ENCODE measurements at places on chromosomes 16 and 17.

DNA sequence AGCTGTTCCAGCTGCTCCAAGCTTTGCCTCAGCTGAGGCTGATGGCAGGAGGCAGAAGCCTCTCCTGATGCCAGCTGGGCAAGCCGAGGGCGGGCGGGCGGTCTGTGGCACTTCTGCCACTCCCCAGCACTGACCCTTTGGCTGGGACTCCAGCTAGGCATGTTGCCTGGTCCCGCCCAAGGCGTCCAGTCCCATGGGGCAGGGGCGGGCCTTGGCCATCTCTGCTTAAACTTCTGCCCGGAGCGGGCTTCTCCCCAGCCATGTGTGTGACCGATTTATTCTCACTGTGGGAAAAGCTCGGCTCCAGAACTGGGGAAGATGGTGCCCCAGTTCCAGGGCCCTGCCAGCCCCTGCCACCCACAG, 349.1 kb downstream of the SEC14L1 start:
- no peak for DNase-seq

- DNase-seq = no peak
These were observed 11.7 kb upstream of the CUEDC1 start for GRCh38 chr17:57966875-57967274.

DNA sequence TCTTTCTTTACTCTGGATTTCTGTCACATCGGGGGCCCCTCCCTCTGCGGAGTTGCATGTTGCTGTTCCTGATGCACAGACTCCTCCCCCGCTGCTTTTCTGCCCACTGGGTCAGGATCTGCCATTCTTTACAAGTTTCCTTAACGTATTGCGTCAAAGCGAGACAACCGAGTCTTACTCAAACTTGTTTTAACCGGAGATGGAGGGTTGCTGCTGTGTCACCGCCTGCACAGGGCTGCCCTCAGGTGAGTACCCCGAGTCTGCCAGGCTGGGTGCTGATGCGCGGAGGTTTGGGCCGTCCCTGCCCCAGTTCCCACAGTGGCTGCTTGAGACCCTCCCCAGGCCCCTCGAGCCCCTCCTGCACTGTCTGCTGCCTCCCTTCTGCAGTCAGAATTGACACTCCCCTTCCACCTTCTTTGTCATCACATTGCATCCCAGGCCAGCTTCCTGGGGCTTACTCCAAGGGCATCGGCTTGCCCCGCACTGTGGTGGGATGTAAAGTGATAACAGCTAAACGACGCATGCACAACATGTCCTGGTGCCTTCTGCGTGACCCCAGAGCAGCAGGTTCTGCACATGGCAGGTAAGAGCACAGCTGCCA, 19.3 kb downstream of the CARHSP1 start:
- DNase-seq = no peak

DNA sequence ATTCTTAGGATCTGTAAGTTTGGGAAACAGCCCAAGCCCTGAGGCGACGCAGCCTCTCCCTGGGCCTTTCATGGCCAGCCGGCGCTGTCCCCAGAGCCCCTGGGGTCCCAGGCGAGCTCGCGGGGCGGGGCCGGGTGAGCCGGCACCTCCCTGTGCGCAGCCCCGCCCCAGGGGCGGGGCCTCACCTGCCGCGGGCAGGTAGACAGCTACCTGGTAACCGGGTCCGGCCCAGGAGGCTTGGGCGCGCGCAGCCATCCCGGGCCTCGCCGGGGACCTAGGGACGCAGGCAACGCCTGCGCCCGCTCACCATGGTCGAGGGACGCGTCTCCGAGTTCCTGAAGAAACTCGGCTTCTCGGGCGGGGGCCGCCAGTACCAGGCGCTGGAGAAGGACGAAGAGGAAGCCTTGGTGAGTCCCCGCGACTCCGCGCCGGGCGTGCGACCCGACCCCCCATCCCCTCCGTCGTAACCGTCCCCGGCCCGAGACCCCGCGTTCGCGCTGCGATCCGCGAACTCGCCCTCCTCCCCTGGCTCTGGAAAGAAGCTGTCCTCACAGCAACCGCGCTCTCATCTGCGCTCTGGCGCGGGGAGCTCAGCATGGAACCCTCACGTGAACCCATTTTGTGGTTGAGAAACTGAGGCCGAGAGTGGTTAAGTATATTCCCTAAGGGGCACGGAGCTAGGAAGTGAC, at the start of gene ATP2C2:
Gene ATP2C2 (plus strand): TSS at position 231 of the 689 bp plus-strand sequence. CDS start 78 bp downstream, at position 309.
- DNase-seq = no peak

- DNase-seq = peak; percentile 62
These were observed 3.7 kb upstream of the LYZL6 start for GRCh38 chr17:35947156-35947585.

GRCh38 chr17:69254187-69254586, 25.6 kb upstream of the ABCA10 start:
- no peak for DNase-seq

DNA sequence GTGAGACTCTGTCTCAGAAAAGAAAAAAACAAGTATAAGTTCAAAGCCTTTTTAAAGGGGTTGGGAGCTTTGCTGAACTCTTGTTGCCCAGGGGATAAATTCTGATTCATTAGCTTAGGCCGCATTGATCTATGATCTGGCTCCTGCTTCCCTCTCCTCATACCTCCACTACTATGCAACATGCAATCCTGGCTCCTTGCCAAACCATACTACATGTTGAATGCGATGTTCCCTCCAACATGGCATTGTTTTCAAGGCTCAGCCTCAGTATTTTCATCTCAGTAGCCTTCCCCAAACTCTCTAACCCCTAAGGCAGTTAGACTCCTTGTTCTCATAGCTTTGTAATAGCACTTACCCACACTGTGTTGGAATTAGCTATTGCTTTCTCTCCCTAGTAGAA, 6.2 kb downstream of the REXO5 start:
- DNase-seq = no peak

- DNase-seq = no peak
These were observed 21.4 kb upstream of the COQ7 start for GRCh38 chr16:19046062-19046461.

DNA sequence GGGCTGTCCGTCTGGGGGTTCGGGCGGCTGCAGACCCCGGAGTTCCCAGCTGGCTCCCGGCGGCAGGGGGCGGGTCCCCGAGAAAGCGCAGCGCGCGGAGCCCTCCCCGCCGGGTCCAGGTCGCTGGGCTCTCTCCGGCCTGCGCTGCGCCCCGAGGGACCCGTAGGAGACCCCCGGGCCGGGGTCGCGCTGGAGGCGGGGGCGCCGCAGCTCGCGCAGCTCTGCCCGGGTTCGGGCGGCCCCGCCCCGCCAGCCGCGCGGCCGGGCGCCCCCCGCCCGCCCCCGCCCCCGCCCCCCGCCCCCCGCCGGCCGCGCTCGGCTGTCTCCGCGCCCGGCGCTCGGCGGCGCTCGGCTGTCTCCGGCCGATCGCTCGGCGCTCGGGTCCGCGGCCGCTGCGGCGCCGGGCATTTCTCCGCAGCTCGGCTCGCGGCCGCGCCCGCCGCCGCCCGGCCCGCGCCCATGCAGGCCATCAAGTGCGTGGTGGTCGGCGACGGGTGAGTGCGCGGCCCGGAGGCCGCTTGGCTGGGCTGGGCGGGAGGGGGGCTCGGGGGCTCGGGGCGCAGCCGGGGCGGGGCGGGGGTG, at the start of gene RAC3:
Gene RAC3 (plus strand): TSS at position 376 of the 582 bp plus-strand sequence. CDS start 84 bp downstream, at position 460.
- no peak for DNase-seq

- no peak for DNase-seq
These were observed 70.4 kb downstream of the IL21R start for GRCh38 chr16:27472091-27473020.

DNA sequence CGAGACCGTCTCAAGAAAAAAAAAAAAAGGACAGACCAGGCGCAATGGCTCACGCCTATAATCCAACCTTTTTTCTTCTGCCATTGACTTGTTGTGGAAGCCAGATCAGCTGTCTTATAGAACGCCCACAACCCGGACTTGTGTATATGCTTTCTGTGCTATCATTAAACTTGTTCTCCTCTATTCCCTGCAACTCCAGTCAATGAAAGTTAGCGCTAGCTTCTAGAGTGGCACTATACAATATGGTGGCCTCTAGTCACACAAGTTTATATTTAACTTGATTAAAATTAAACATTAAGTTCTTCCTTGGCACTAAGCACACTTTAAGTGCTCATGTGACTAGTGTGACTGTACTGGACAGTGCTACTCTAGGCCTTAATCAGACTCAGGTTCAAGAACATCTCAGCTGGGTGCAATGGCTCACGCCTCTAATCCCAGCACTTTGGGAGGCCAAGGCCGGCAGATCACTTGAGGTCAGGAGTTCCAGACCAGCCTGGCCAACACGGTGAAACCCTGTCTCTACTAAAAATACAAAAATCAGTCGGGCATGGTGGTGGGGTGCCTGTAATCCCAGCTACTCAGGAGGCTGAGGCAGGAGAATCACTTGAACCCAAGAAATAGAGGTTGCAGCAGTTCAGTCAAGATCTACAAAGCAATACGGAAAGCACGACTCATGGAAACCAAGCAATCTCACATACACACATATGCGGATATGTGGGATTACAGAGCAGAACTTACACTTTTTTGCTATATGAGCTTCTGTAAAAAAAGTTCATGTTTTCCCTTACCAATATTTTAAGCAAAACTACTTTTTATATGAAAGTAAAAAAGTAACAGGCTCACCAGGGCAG, 18.8 kb upstream of the GLG1 start:
- DNase-seq = no peak

- DNase-seq = no peak
These were observed 29.2 kb downstream of the DCAKD start for GRCh38 chr17:45022288-45022648.

GRCh38 chr17:80847496-80848230, 144.0 kb upstream of the CHMP6 start:
- DNase-seq = no peak

GRCh38 chr17:31457391-31458234, 66.1 kb downstream of the RAB11FIP4 start:
- no peak for DNase-seq

DNA sequence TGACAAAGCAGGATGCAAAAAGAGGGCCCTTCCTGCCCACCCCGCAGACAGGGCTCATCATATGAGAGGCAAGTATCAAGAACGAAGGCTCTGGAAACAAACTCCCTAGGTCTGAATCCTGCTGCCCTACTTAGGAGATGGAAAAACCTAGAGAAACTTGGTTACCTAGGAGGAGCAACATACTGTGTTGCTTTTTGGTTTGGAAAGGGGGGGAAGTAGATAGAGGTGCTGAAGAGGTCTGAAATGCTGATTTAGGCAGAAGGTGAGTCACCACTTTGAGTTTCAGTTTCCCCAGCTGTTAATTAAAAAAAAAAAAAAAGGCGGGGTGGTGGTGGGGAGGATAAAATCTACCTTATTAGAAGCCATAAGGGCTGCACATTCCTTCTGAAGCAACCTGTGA, 1.5 kb downstream of the N4BP1 start:
- peak; percentile 70 for DNase-seq

DNA sequence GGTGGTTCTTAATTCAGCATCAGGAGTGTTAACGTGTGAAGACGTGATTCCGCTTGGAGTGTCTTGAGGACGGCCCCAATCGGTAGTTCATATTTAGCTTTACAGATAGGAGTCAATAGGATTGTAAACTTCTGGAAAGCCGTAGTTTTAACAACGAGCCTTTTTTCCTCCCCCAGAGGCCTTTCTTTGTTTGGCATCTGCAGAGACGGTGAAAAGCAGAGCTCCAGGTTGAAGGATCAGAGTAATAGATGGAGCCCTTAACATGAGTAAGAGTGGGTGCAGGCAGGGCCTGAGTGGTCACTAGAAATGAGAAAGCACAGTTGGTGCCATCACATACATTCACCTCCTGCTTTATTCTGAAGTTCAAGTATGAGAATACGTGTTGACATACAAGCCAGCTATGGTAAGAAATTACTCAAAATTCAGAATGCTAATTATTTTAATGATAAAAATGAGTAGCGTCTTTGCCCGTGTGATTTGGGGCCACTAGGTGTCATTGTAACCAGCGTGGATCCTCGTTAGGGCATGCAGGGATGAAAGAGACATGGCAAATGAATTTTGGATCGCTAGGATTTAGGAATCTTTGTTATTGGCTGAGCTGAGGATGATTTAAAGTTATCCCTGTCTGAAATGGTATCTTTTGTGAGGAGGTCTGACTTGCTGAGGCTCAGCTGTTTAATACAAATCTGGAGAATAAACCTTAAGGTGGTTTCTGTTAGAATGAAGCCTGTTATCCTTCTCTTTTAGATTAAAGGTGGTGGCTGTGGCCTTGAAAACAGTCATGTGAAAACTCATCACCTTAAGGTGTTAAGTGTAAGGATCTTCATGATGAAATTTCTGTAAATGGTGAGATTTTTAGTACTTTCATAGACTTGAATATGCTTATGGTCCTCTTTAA, 18.6 kb downstream of the PRCD start:
- no peak for DNase-seq

GRCh38 chr16:76277460-76278030, 344 bp downstream of the CNTNAP4 start:
- DNase-seq = no peak

DNA sequence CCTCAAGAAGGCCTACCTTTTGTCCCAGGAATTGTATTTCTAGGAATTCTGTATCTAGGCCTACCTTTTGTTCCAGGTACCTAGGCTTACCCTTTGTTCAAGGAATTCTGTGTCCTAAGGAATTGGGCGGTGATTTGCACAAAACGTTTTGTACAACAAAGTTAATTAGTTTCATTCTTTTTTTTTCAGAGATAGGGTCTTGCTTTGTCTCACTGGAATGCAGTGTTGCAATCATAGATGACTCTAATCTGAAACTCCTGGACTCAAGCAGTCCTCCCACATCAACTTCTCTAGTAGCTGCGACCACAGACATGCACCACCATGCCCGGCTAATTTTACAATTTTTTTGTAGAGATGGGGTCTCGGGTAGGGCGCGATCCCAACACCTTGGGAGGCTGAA, 7.0 kb downstream of the CDR2L start:
- DNase-seq = no peak

DNA sequence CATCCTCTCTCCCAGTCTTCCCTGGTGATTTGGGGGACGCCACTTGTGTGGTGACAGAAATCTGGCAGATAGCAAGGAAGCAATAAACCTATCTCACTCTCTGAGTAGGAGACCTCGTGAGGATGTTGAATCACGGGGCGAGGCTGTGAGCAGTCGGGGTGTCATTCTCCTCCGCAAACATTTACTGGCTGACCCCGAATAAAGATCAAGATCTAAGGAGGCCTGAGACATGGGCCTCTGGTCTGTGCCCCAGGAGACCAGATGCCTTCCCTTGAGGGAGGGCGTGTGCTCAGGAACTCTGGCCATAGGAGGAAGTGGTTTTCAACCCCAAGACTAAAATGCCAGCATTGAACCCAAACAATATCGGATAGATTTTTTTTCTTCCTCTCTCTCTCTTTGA, 53.1 kb downstream of the FOXL1 start:
- DNase-seq = no peak

GRCh38 chr17:45234641-45235415, 13.1 kb downstream of the FMNL1 start:
- DNase-seq = peak; percentile 52

DNA sequence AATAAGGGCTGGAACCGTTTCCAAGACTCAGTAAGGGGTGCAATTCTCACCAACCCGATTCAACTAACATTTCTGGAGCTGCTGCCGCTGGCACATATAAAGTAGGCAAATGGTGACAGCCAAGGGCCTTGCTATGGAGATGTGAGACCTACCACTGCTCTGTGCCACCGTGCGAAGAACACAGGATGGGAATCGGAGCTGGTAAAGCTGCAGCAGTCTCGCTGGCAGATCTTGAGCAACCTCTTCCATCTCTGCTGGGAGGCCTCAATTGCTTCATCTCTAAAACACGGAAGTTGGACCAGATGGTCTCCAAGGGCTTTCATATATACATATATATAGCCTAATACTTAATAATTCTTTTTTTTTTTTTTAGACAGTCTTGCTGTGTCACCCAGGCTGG, 128.9 kb upstream of the RCVRN start:
- DNase-seq = peak; percentile 97
